ENCODE measurements at places on chromosomes 1 and 21. TPM values are rescaled to one million over a fixed set of nuclear protein-coding genes. Genes with fewer than 3 reads are reported as not detected.

Gene CR1L
- 0.71 TPM for total RNA-seq

Gene ZBTB8OS
- 32.8 TPM for total RNA-seq

Gene NUP210L
- not detected for total RNA-seq

Gene SH3BGRL3
- 229 TPM for total RNA-seq

Gene LAPTM5
- total RNA-seq, result 251 TPM

Gene MMEL1
- 3.2 TPM for total RNA-seq

Gene PRUNE1
- 14.4 TPM for total RNA-seq

Gene LCE6A
- not detected for total RNA-seq

Gene CFAP45
- total RNA-seq, result 0.64 TPM

Gene KCNK2
- total RNA-seq, result 0.26 TPM

Gene SLFNL1
- 0.22 TPM for total RNA-seq

Gene FCGR1A
- 9.3 TPM for total RNA-seq

Measured in mesenteric fat pad (tissue), 1 donor.